ENCODE measurements at places on chromosomes 12 and 14. TPM values are rescaled to one million over a fixed set of nuclear protein-coding genes. Genes with fewer than 3 reads are reported as not detected.

Gene PRIM1
- 4.0 TPM for total RNA-seq

Gene KLRC1
- total RNA-seq, result not detected

DNA sequence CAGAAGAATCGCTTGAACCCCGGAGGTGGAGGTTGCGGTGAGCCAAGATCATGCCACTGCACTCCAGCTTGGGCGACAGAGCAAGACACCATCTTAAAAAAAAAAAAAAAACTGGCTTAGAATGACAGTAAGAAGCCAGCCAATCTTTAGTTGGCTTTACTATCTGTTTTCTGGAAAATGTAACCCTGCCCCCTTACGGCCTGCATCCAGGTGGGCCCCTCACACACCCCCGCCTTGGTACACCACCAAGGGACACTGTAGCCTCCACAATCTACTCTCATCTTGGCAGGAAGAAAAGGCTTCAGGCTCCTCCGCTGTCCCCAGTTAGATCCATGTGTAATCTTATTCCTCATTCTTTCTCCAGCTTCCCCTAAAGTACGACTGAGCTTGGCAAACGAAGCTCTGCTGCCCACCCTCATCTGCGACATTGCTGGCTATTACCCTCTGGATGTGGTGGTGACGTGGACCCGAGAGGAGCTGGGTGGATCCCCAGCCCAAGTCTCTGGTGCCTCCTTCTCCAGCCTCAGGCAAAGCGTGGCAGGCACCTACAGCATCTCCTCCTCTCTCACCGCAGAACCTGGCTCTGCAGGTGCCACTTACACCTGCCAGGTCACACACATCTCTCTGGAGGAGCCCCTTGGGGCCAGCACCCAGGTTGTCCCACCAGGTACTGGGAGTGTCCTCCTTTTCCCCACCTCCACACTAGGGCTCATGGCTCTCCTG lies 6.6 kb downstream of the TAPBPL start:
- H3K4me3 ChIP-seq, result no peak overlapping the region
- no peak for DNase-seq
- H3K27ac ChIP-seq, result no peak overlapping the region

GRCh38 chr12:129520739-129521138 lies 383.1 kb downstream of the TMEM132D start:
- DNase-seq, result no peak
- no peaks in the 10 kb centered on the region for H3K27me3 ChIP-seq
- no peak overlapping the region for H3K27ac ChIP-seq
- no peak overlapping the region for H3K4me3 ChIP-seq
- no peaks in the 10 kb centered on the region for H3K36me3 ChIP-seq

GRCh38 chr12:106133136-106134087 lies 5.3 kb downstream of the NUAK1 start:
- peaks cover 87% of the 10 kb centered on the region for H3K4me1 ChIP-seq
- no peak overlapping the region for H3K4me3 ChIP-seq
- no peaks in the 10 kb centered on the region for H3K36me3 ChIP-seq

GRCh38 chr12:105212438-105212837 lies 23.5 kb downstream of the APPL2 start:
- no peak overlapping the region for H3K4me3 ChIP-seq
- no peak for DNase-seq
- no peaks in the 10 kb centered on the region for H3K27me3 ChIP-seq
- H3K36me3 ChIP-seq, result peaks cover 41% of the 10 kb centered on the region

- H3K4me1 ChIP-seq, result no peaks in the 10 kb centered on the region
- no peak overlapping the region for H3K27ac ChIP-seq
- no peaks in the 10 kb centered on the region for H3K36me3 ChIP-seq
- no peak for DNase-seq
- no peak overlapping the region for H3K4me3 ChIP-seq
These were observed 435.8 kb downstream of the NRXN3 start for GRCh38 chr14:78605897-78606500.

- H3K4me1 ChIP-seq, result no peaks in the 10 kb centered on the region
- H3K27me3 ChIP-seq, result peaks cover 8% of the 10 kb centered on the region
- H3K4me3 ChIP-seq, result no peak within 1 kb of the TSS
- no peak within 1 kb of the TSS for H3K27ac ChIP-seq
These were observed at the start of gene LHX5 for GRCh38 chr12:113471619-113472171. Gene LHX5, minus strand, starts transcription at chr12:113471871. Its CDS starts 373 bp downstream, at chr12:113471498.

DNA sequence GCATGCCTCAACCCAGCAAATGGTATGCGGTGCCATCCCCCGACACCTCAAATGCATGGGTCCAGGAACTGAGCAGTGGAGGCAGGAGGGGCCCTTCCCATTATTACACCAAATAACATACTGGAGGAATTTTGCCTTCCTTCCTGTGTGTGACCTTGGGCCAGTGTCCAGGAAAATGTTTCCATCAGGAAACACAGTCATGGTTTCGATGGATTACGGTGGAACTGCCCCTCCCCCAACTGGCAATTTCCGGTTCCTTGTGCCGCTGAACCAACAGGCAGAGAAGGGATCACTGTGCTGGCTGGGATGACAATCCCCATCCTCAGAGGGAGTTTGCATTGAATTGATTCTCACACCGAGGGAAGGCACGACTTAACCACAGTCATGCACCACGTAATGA lies 9.1 kb upstream of the CDC42BPB start:
- H3K27ac ChIP-seq, result no peak overlapping the region
- no peaks in the 10 kb centered on the region for H3K27me3 ChIP-seq
- H3K4me3 ChIP-seq, result no peak overlapping the region
- no peaks in the 10 kb centered on the region for H3K36me3 ChIP-seq
- no peaks in the 10 kb centered on the region for H3K4me1 ChIP-seq

DNA sequence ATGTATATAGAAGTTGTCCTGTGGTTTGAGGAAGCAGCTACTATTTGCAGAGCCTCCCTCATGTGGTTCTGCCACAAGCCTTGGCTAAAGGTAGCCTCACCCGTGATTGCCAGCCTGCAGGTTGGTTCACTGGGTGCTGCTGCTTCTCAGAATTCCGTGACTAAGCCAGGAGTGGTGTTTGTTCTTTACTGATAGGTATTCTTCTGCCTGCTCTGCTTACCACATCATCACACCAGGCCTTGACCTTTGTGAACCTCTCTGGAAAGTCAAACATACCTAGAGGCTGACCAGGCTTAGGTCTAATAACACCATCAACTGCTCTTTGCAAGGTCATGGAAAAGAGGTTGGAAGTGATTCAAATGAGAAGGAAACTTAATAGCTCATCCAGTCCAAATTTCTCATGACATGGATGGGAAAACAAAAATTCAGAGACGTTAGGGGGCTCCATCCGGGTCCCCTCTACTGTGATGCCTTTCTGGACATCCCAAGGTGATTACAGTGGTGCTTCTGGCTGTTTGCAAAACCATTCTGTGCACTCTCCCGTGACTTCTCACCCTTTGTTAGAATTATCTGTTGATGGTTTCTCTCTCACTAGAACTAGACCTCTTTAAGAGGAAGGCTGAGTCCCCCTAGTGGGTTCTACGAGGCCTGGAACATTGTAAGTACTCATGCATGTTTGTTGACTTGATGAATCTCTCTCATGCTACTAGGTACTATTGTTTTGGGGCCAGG lies 8.5 kb upstream of the SOCS2 start:
- H3K27me3 ChIP-seq, result no peaks in the 10 kb centered on the region
- no peak overlapping the region for H3K27ac ChIP-seq
- no peaks in the 10 kb centered on the region for H3K36me3 ChIP-seq
- H3K4me1 ChIP-seq, result no peaks in the 10 kb centered on the region

DNA sequence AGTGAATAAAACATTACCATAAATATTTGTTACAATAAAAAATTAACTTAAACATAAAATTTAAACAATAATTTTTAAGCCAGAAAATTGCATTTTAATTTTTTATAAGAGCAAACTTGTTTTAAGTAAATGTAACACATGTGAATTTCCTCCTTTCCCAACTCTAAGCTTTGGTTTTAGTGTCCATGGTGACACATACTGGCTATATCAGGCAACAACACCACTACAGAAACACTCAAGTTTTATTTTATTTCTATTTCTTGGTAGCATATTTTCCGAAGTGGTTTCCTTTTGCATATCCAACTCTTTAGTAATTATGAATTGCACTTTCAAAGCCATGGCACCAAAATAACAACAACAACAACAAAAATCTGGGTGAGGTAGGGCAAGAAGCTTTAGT lies 2.2 kb downstream of the NELL2 start:
- no peak overlapping the region for H3K27ac ChIP-seq
- no peak overlapping the region for H3K4me3 ChIP-seq
- peaks cover 19% of the 10 kb centered on the region for H3K4me1 ChIP-seq
- no peaks in the 10 kb centered on the region for H3K36me3 ChIP-seq
- DNase-seq, result no peak

GRCh38 chr14:83826838-83827237 lies 1703.1 kb upstream of the FLRT2 start:
- H3K27ac ChIP-seq, result no peak overlapping the region
- no peaks in the 10 kb centered on the region for H3K4me1 ChIP-seq
- H3K27me3 ChIP-seq, result no peaks in the 10 kb centered on the region

- no peaks in the 10 kb centered on the region for H3K36me3 ChIP-seq
- no peak for DNase-seq
- no peak overlapping the region for H3K4me3 ChIP-seq
- peaks cover 4% of the 10 kb centered on the region for H3K27me3 ChIP-seq
These were observed 127.5 kb downstream of the AACS start for GRCh38 chr12:125192690-125193221.

- no peaks in the 10 kb centered on the region for H3K36me3 ChIP-seq
- H3K4me3 ChIP-seq, result no peak overlapping the region
- peaks cover 11% of the 10 kb centered on the region for H3K4me1 ChIP-seq
- no peaks in the 10 kb centered on the region for H3K27me3 ChIP-seq
These were observed 101.1 kb upstream of the FRMD6 start for GRCh38 chr14:51550636-51551035.

Gene MUCL1
- not detected for total RNA-seq

DNA sequence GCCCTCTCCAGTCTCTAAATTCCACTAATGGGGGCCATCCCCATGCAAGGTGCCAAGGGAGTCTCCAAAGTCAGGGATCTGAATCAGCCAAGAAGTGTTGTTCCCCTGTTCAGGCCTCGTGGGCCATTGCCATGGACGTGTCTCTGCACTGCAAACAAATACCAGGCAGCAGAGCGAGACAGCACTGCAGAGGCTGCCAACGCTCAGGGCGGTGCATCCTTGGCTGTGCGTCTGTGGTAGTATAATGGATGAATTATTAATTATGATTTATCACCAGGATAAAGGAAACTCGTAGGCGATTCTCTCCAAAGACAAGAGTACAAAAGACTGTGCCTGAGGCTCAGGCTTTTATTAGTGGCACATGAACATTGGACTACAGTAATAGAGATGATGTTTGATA lies 122.3 kb upstream of the NTF3 start:
- peaks cover 5% of the 10 kb centered on the region for H3K4me1 ChIP-seq
- H3K27me3 ChIP-seq, result no peaks in the 10 kb centered on the region
- DNase-seq, result no peak
- no peaks in the 10 kb centered on the region for H3K36me3 ChIP-seq
- no peak overlapping the region for H3K27ac ChIP-seq

- no peaks in the 10 kb centered on the region for H3K27me3 ChIP-seq
- no peaks in the 10 kb centered on the region for H3K36me3 ChIP-seq
- H3K4me3 ChIP-seq, result no peak overlapping the region
- no peak overlapping the region for H3K27ac ChIP-seq
- no peaks in the 10 kb centered on the region for H3K4me1 ChIP-seq
- no peak for DNase-seq
These were observed 109.2 kb downstream of the KIF26A start for GRCh38 chr14:104247336-104248202.
